ENCODE measurements at places on chromosomes 5 and 9. TPM values are rescaled to one million over a fixed set of nuclear protein-coding genes. Genes with fewer than 3 reads are reported as not detected.

The MCCC2 gene
- 36.0 TPM for total RNA-seq

The FBP1 gene
- not detected for total RNA-seq

The SOX30 gene
- total RNA-seq = 5.8 TPM

DNA sequence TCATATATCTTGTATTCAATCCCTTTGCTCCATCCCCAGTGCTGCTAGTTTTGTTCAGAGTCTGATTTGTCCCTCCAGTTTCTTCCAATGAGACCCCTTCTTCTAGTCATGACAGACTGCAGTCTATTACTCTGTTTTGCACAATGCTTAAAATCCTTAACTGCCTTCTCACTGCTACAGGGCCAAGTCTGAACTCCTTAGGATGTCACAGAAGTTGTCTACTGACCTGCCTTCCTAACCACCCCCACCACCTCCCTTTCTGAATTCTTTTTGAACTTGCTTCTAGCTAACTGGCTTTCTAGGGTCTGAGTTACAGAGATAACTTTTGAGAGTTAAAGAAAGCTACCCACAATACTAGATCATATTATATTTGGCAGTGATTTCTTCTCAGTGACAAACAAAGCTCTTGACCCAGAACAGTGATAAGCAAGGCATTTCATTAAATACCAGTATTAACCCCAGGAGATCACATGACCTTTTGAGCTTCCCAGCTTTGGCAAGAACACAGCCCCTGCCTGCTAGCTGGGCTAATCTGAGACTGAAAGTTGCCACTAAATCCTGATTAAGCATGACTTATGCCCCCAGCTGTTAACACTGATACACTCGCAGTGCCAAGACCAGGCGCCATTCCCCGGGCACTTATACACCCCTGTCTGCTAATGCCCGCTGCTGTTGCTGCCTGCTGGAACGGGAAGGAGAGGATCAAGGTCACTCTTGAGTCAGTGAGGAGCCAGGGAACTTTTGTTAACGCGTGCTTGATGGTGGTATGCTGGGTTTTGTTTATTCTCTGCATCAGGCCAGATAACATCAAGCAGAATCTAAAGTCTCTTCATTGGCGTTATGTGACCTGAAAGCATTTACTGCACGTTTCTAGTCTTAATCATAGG lies 36.4 kb upstream of the ADAMTSL1 start:
- peak; percentile 21 for DNase-seq

GRCh38 chr9:119078015-119078414 lies 291.2 kb downstream of the BRINP1 start:
- DNase-seq = no peak

The ACOT12 gene
- not detected for total RNA-seq

- peak; percentile 40 for DNase-seq
Observed at GRCh38 chr5:168603746-168604145, 24.6 kb upstream of the PANK3 start.

DNA sequence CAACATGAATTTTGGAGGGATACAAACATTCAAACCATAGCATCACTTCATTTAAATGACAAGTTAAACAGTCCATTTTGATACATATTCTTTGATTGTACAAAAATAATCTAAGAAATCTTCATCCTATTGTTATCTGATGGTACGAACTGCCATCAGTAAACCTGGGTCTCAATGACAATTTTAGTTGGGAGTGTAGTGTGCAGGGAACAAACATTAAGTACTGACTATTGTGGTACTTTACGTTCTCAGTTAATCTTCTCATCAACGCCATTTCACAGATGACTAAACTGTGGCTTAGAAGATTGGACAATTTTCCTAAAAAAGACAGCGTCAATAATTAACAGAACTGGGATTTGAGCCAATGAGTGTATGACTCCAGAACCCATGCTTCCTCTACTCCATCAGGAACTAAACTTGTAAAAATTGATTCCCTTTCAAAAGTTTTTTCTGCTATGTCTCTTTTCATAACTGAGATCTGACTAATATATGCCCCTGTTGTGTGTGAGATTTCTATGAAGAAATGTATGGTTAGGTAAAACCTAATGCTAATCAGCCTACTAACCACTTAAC lies 21.1 kb downstream of the TNPO1 start:
- no peak for DNase-seq

The CERCAM gene
- 29.9 TPM for total RNA-seq

The CDC20B gene
- total RNA-seq = not detected
